ENCODE measurements at places on chromosomes 4 and X. TPM values are rescaled to one million over a fixed set of nuclear protein-coding genes. Genes with fewer than 3 reads are reported as not detected.
A peak's percentile ranks its signal among the peaks of the same experiment; 100 is the strongest.

The TCEAL6 gene
- polyA plus RNA-seq = 0.29 TPM

- DNase-seq = no peak
Measured at GRCh38 chrX:123324625-123325024, 140.5 kb downstream of the GRIA3 start.

DNA sequence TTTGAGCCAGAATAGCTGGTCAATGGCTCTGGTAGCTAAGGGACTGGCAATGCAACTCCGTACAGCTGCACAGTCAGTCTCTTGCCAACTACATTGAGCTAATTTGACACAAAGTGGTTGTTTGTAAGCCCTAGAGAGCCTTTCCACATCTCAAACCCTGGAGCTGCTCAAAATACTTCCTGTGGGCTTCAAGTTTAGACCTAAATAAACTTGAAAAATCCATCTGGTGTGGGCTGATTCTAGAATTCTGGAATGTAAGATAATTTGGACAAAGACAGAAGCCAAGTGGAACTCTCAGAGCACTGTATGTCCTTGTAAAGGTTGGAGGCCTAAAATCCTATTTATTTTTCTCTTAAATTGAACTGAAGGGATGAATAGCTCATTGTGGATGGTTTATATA is 380.8 kb downstream of the SPRY1 start:
- DNase-seq = no peak

DNA sequence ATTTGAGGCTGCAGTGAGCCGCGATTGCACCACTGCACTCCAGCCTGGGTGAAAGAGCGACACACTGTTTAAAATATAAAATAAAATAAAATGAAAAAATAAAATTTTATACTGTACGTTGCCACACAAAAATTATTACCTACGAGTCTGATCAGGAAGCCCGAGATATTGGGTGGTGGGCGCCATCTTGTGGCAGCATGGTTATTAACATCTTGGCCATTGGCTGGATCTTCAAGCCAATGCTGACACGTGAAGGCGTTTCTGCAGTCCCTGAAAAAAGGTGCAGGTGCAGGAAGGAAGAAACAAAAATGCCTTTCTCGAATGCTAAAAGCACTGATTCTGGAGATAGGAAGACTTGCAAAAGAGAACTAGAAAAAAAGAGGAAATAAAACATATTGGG is 4.9 kb upstream of the TLR8 start:
- DNase-seq = no peak

The NXF2 gene
- polyA plus RNA-seq = not detected

- DNase-seq = no peak
Measured at GRCh38 chr4:55921093-55921492, 27.7 kb upstream of the CEP135 start.

DNA sequence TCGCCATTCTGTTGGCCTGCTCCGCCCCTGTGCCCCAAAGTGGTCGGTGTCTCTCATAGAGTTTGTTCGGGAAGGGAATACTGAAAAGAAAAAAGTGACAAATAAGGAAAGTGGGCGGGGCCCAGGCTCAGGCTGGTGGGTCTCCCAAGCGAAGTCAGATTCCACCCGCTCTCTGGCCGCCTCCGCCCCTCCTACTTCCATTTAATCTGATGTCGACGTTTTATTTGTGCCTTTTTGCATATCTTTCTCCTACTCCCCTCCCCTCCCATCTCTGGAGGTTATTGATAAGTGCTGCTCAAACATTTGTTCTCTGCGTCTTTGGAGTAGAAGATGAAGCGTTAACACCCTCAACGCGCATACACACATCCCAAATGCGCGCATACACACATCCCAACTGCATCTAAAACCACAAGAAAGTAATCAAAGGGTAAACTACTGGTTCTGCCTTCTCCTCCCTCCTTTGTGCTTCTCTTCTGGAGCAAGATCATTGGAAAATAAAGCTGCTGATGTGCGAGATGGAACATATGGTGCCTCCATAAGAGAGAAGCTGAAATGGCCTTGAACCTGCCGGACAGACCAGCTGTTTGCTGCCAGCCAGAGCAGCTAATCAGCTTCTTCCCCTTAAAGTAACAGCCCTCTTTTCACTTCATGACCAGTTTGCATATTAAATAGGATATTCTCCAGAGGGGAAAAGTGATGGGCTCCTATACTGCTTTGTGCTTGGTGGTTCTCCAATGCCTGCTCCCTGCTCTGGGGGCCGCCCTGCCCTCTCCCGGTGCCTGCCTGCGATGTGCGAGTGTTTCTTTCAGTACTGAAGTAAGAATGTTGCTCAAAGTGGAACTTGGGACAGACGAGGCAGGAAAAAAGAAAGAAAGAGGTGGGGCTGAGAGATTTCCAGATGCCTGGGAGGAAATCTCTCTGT is 3.1 kb downstream of the MAMLD1 start:
- no peak for DNase-seq

DNA sequence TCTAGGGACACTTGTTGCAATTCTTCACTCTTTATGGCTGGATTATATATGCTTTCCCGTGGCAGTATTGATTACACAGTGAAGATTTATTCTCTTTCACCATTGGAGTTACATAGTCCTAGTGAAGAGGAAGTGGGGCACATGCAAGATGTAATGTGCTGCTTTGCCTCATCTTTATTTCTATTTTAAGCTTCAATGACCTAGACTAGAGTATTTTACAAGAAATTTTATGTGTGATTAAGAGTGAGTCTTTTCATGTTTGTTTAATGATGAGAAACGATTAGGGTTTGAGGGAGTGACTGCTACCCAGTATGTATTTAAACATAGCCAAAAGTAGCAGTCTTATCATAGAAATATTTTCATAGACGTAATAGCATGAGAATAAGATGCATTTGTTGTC is 30.8 kb downstream of the DIAPH2 start:
- no peak for DNase-seq

- no peak for DNase-seq
Measured at GRCh38 chr4:180790471-180790870, 1452.7 kb upstream of the TENM3 start.

The CDS1 gene
- 3.2 TPM for polyA plus RNA-seq

The KLHL4 gene
- 5.7 TPM for polyA plus RNA-seq

DNA sequence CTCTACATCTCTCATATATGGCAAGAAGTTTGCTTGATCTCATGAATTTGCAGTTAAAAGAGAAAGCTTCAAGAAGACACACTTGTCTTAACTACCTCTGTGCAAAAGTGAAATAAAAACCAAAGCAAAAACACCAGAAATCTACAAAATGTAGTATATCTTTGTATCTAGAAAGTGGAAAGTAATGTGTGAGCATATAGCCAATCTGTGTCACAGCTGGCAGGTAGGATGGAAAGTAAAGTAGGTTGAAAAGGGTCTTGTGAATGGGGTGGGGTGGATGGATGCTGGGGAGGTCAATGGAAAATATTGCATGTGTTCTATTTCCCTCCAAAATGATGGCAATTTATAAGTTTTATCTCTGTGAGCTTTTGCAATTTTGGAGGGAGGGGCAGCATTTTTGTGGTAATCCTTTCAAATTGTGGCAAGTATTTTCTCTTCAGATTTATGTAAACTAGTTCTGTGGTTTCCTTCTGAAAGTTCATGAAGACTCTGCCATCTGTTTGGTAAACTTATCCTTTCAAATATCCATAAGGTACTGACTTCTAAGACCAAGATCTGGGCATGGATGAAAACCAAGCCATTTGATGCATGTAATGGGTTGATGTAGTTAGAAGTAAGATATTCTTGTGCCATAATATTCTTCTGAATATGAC is 215.9 kb upstream of the GIMD1 start:
- DNase-seq = no peak

The DMD gene
- polyA plus RNA-seq = 17.2 TPM

DNA sequence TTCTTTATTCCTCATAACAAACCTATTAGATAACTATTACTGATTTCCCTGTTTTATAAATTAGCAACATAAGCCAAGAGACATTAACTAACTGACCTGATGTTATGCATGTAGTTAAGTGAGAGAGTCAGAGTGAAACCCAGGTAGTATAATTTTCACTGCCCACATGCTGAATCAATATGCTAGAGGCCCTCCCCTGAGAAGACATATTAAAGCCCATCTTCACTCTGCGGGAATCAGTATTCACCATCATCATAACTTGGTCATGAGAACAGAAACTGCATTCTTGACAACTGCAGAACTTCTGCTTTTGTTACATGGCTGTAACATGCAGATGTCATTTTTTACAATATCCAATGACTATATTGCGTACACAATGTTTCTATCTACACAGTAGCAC is 1324.3 kb downstream of the ARAP2 start:
- no peak for DNase-seq

GRCh38 chr4:54737421-54737820 is 79.7 kb downstream of the KIT start:
- no peak for DNase-seq

The YTHDC1 gene
- polyA plus RNA-seq = 123 TPM

The SLC7A11 gene
- 2.3 TPM for polyA plus RNA-seq

The COL4A5 gene
- 140 TPM for polyA plus RNA-seq

DNA sequence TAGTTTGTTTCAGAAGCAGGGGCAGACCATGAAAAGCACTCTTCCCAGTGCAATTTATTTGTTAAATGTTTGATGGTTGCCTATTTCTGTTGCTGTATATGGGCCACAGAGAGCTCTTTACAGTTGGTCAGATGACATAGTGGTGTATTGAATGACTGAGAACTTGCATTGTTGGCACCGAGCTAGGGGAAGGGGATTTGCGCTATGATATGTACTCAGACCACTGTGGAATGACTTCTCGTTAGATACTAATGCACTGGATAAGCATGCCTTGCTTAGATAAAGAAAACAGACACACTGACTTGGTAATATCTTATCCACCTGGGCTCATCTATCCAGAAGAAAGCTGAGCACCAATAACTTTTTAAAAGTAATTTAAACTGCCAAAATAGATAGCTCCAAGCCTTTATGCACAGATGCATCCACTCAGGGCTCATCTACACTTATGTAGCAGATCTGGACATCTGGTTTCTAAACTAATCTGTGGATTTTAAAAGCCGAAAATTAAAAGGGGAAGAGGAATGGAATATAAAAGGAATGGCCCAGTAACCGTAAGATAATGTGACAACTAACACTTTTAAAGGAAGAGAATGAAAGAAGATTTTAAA is 132.7 kb downstream of the GATB start:
- DNase-seq = no peak

- no peak for DNase-seq
Measured at GRCh38 chr4:102501447-102501696, 213 bp downstream of the NFKB1 start.

DNA sequence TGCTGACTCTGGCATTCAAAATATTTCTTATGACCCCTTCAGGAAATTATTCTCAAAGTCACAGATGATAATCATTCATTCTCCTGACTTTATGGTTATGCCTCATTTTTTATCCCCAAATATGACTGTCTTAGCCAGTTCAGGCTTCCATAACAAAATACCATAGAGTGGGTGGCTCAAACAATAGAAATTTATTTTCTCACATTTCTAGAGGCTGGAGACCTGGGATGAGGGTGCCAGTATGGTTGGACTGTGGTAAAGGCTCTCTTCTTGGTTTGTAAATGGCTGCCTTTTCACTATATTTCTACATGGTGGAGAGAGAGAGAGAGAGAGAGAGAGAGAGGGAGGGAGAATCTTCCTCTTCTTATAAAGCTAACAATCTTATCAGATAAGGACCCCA is 20.5 kb downstream of the FRMD7 start:
- DNase-seq = no peak

The SPANXD gene
- not detected for polyA plus RNA-seq

The GATA1 gene
- 2.4 TPM for polyA plus RNA-seq

DNA sequence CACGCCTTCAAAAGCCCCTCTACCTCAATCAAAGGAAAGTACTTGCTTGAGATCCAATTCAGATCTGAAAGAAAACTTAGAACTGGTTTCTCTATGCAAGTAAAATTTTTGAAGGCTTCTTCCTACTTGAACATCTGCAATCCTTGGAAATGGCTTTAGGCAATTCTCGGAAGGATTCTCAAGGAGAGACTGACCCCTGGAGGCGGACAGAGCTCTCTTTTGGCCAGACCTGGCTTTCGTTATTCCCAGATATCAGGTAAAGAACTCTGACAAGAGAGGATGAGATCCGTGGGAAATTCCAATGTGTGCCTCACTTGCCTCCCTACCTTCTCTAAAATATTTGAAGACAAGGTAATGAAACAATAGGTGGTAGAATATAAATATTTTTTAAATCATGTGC is 670.3 kb upstream of the FAM241A start:
- peak; percentile 15 for DNase-seq

- DNase-seq = no peak
Measured at GRCh38 chrX:138765051-138765450, 53.5 kb upstream of the FGF13 start.

GRCh38 chrX:39361736-39362135 is 560.5 kb downstream of the MID1IP1 start:
- DNase-seq = no peak

DNA sequence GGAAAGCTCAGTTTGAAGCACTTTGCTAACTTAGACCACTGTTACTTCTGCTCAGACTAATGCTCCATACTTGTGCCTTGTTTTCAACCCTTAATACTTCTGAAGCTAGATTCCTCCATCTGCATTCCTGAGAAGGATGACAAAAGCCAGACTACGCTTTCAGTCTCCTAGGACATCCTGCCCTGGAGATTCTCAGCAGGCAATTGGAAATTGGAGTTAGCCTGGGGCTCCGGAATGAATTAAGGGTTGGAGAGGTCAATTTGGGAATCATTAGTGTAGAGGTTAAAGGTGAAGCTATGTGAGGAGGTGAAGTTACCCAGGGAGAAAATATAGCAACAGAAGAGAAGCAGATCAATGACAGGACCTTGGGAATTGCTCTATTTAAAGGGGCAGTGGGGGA is 215.9 kb upstream of the MBNL3 start:
- no peak for DNase-seq

- no peak for DNase-seq
Measured at GRCh38 chr4:84232309-84233095, 266.6 kb downstream of the NKX6-1 start.

DNA sequence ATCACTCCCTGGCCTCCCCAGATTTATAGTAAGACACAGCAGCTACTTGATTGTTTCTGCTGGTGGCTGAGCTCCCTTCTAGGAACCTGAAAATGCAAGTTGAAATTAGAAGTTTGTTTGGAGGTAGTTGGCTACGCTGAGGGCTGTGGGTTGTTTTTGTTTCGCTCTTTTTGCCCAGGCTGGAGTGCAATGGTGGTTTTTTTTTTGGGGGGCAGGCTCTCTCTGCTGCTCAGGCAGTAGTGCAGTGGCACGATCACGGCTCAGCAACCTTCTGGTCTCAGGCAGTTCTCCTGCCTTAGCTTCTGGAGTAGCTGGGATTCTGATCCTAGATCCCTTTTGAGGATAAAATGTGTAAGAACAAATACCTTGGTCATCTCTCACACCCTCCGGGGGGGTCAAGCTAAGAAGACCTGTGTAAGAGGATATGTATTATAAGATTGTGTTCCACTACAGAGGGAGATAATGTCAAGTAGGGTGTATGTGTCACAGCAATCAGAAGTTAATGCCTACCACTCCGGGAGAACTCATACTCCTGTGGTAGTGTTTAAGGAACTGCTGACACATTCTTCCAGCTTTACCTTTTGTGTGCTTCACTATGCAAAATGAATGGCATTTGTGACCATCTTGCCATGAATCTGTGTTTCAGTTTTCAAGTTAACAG is 9.7 kb downstream of the JADE1 start:
- DNase-seq = no peak

DNA sequence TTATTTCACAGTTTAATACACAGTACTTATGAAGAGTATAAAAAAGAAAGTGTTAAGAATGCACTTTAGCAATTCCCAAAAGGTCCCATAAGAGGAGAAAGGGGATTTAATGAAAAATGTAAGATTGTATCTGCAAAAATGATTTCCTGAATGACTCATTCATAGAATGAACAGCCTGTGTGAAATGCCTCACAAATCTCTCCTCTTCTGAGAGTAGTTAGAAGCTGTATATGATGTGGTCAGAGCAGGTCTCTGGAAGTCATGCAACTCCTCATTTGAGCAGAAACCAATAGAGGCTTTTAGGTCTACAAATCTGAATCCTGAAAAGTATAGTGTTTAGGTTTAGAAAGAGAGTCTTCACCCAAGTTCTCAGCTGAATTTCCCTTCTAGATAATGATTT is 381.3 kb upstream of the INTU start:
- DNase-seq = no peak

Data from left renal pelvis (tissue), 4 donors.